NT2/D1 (cell line): ENCODE measurements at places on chromosomes 11 and 22.

- DNase-seq, result no peak
Observed at GRCh38 chr11:102436561-102436960, 16.0 kb downstream of the TMEM123 start.

DNA sequence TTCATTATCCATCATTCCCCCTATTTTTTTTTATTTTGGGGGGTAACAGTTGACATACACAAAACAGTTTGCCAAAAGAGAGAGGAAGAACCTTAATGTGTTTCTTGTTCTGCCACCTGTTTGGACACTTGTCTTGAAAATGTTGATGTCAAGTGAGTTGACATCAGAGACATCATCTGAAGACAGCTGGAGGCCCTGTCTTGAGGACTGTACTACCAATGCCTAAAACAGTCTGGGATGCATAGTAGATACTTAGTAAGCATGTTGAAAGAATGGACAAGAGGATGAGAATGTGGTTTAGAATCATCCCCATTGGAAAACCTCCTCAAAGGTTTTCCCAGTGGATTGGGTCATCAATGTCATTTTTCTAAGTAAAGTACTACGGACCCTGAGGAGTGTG lies 2.4 kb upstream of the ARHGEF12 start:
- DNase-seq, result no peak

DNA sequence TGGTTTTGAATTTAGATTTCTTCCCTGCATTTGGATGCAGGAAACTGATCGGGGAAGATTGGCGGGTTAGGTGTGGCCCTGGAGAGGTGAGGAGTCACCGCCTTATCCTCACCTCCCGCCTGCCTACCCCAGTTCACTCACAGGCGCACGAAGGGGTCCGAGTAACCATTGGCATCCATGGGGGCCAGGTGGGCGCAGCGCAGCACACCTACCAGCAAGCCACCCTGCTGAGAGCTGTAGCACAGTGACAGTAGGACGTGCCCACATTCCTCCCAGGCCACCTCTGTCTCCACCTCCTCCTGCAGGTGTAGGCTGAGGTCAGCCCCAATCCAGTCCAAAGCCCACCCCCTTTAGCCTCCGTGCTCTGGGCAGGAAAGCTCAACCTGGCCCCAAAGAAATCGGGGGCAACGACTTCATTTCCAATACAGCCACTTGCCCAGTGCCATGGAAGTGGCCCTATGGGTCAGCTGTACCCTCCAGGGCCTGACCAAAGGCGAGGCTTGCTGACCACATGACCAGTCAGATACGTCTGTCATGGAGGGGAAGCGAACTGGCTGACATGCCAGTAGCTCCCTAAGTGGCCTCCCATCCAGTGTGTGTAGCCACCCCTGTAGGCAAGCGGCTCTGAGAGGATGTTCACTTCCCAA lies 6.7 kb downstream of the NDUFV1 start:
- DNase-seq, result no peak

DNA sequence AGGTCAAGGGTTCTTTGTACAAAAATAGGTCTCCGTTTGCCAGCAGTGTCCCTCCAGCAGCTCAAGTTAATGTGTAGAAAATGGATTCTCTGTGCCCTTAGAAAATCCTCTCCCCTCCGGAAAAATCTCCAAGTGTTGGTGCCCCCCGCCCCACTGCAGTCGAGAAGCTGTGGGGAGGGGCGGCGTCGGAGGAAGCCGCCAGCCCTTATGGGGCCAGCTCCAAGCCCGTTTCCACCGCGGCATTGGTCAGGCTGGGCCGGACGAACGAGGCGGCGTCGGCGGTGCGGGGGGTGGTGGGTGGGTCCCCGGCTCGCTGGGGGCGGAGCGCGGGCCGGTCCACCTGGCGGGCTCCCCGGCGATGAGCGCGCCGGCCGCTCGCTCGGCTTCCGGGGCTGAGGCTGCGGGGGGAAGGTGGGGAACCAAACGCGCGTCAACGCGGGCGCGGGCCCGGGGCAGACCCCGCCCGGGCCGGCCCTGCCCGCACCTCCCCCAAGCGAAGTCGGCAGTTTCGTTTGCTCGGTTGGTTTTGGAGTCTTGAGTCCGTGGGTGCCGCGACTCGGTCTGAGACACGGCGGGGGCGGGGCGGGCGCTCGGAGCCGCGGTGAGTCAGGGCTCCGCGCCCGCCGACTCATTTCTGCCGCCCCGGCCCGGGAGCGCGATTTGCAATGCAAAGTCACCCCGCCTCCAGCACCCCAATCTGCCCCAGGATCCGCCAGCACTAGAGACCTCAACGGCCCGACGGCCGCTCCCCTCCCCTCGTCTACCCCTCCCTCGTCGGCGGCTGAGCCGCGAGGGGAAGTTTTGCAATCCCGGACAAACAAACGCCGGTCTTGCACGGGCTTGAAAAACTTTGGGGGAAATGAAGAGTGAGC lies 1.4 kb downstream of the ASCL2 start:
- DNase-seq, result peak; percentile 33

DNA sequence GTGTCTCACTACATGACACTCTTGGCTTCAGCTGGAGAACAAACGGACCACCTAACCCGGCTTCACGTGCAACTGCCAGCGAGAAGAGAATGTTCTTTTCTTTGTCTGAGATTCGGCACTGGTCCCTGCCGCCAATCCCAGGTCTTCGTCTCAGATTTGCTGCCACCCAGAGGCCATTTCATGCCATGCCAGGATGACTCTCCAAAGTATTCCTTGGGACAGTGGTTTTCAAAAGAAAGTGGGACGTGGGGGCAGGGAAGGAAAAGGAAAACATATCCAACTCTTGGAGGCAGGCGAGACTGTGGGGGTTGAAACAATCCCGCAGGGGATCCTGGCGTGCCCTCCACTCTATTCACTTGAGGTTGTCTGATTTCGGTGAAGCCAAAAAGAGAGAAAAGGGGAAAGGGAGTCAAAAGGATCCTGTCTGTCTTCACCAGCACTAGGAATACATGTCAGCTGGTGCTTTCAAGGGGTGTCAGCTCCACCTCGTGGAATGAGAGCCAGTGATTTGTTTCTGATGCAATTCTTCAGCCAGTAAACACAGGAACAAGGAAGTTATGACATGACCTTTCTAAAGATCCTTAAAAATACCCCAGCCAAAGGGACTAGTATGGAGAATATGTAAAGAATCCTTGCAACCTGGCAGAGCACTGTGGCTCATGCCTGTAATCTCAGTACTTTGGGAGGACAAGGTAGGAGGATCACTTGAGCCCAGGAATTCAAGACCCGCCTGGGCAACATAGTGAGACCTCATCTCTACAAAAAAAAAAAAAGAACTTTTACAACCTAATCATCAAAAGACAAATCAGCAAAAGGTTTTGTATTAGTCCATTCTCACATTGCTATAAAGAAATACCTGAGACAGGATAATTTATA lies 41.0 kb upstream of the APLNR start:
- DNase-seq, result peak; percentile 76

- DNase-seq, result no peak
Observed at GRCh38 chr11:134557571-134558257, 145.7 kb upstream of the B3GAT1 start.

DNA sequence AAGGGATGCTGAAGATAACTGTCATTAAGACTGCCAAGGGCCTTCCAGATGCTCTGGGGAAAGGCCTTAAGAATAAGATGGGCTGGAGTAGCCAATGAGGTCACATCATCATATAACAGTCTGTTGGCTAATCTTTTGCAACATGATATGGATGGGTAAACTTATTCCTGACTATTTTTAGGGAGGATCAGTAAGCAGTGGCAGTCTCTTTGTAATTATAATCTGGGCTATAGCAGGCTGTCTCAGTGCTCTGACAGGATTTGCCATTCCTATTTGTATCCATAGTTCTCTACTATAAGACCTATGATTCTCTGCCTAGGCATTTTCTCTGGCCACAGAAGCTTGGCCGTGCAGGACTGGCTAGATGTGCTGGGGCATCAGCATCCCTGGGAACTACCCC lies 16.1 kb upstream of the CALCB start:
- DNase-seq, result no peak

DNA sequence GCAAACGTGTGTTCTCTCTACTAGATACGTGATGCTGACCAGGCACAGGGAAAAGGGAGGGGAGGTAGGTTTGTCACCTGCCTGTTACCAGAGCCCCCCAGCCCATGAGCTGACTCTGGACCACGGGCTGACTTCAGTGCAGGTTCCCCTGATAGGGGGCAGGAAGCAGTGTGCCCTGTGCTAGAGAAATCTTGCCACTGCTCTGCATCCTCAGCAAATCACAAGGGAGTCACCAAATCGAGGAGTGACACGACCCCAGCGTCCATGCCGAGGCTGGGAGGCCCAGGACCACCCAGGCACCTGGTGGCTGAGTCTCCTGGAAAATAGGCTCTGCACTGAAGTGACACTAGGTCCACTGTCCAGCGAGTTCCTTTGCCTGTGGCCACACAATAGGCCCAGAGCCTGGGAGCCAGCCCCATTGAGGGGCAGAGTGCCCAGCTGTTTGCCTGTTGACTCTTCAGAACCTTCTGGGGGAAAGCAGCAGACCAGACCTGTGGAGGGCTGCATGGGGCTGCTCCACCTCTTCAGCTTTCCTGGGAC lies 99.3 kb downstream of the CTTN start:
- DNase-seq, result no peak

DNA sequence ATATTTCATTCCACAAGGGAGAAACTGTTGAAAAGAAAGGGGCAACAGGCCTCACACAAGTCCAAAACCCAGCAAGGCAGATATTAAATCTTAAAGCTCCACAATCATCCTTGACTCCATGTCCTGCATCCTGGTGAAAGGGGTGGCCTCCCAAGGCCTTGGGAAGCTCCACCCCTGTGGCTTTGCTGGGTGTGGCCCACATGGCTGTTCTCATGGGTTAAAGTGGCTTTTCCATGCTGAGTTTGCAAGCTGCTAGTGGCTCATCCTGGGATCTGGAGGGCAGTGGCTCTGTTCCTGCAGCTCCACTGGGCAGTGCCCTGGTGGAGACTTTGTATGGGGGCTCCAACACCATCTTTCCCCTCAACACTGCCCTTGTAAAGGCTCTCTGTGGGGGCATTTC lies 106.4 kb downstream of the CTNND1 start:
- DNase-seq, result peak; percentile 32

- peak; percentile 15 for DNase-seq
Observed at GRCh38 chr22:40922484-40923303, 28.5 kb upstream of the RBX1 start.

GRCh38 chr22:44638971-44639760 lies 62.8 kb upstream of the PRR5 start:
- DNase-seq, result no peak

- no peak for DNase-seq
Observed at GRCh38 chr11:33021501-33021900, 5.8 kb downstream of the DEPDC7 start.
